Stimulated activated CD8-positive, alpha-beta memory T cell treated with anti-CD3 and anti-CD28 coated beads, Interleukin-2, amount 100 ng/mL, for 1 hour (primary cell): ENCODE measurements at places on chromosomes 3 and 15.
A peak's percentile ranks its signal among the peaks of the same experiment; 100 is the strongest.

GRCh38 chr15:31360843-31361763, 34.5 kb downstream of the KLF13 start:
- peak; percentile 59 for DNase-seq

DNA sequence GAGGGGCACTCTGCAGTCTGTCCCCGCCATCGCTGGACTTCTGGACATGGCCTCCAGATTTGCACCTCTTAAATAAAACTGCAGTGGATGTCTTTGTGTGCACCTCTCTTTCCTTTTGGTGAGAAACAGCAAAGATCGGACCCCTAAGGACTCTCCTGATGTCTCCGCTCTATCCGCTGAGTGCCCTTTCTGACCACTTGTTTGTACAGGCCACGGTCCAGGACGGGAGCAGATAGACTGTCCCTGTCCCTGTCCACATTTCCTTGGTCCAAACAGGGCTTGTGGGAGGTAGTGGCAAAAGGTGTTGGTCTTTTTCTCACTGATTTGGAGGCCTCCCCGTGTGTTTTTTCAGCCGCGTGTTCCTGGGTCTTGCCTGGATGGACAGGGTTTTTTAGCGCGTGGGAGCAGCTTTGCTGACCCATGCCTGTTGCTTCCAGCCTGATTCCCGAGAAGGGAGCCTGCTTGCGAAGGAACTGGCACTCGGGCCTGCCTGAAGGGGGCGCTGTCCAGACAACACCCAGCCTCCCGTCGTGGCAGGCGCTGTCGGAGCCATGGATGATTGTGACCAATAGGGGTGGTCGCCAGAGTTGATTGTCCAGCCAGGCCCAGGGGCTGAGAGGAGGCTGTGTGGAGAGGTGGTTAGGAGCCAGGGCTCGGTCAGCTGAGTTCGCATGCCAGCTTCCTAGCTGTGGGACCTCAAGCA, 13.2 kb upstream of the STAB1 start:
- no peak for DNase-seq

- DNase-seq, result no peak
Measured at GRCh38 chr3:632571-633170, 436.1 kb downstream of the CHL1 start.

- no peak for DNase-seq
Measured at GRCh38 chr3:160224256-160224655, 966 bp upstream of the C3orf80 start.

- DNase-seq, result no peak
Measured at GRCh38 chr15:59691194-59691805, 2.2 kb upstream of the BNIP2 start.
